ENCODE measurements at places on chromosomes 4 and X. TPM values are rescaled to one million over a fixed set of nuclear protein-coding genes. Genes with fewer than 3 reads are reported as not detected.

GRCh38 chr4:186920483-186920882, 196.8 kb upstream of the FAT1 start:
- peak; percentile 26 for ATAC-seq

DNA sequence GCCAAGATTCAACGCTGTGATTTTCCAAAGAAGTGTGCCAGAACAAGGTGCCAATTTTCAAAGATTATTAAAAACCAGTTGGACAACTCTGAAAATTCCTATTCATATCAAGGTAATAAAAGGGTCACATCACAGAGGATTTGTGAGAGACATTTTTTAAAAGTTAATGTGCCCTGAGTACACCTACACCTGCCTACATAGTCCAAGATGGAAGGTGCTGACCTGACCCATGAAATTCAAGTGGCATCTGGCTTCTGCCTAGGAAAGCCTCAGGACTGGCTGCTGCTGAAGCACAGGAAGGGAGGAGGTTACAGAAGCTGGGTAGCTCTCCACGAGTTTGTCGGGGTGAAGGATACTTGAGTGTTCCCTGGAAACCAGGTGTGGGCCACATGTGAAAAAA, 11.4 kb upstream of the ARSJ start:
- no peak for ATAC-seq

- ATAC-seq = no peak
Observed at GRCh38 chrX:106905064-106905708, 2.0 kb upstream of the RIPPLY1 start.

GRCh38 chr4:73520821-73521220, 39.3 kb downstream of the AFM start:
- ATAC-seq = peak; percentile 91

GRCh38 chr4:62342346-62342745, 1142.2 kb downstream of the ADGRL3 start:
- ATAC-seq = no peak

GRCh38 chr4:5700459-5700858, 7.9 kb downstream of the EVC2 start:
- no peak for ATAC-seq

NIPAL1 gene
- 3.4 TPM for total RNA-seq

DNA sequence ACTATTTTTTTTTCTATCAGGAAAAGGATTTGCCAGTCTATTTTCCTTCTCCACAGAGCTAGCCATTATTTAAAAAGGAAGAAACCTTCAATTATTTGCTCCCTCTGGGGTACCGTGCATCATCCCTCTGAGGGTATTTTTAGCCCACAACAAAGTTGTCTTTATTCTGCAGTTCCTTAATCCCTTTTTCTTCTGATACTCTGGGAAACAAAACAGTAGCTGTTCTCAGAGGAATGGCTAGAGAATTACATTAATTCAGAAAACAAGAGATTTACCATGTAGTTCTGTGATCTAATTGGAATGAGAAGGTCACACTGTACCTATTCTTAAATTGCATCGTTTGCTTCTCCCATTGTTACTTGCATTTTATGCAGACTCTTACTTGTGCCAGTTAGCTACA, 1056.7 kb downstream of the STIM2 start:
- ATAC-seq = no peak

GRCh38 chr4:75630174-75630936, at the start of gene CDKL2:
CDKL2 (minus strand) TSS chr4:75630528; CDS start chr4:75625988, 4,540 bp downstream.
- peak; percentile 97 for ATAC-seq
